Astrocyte of the spinal cord (primary cell): ENCODE measurements at places on chromosomes 12 and 14.

DNA sequence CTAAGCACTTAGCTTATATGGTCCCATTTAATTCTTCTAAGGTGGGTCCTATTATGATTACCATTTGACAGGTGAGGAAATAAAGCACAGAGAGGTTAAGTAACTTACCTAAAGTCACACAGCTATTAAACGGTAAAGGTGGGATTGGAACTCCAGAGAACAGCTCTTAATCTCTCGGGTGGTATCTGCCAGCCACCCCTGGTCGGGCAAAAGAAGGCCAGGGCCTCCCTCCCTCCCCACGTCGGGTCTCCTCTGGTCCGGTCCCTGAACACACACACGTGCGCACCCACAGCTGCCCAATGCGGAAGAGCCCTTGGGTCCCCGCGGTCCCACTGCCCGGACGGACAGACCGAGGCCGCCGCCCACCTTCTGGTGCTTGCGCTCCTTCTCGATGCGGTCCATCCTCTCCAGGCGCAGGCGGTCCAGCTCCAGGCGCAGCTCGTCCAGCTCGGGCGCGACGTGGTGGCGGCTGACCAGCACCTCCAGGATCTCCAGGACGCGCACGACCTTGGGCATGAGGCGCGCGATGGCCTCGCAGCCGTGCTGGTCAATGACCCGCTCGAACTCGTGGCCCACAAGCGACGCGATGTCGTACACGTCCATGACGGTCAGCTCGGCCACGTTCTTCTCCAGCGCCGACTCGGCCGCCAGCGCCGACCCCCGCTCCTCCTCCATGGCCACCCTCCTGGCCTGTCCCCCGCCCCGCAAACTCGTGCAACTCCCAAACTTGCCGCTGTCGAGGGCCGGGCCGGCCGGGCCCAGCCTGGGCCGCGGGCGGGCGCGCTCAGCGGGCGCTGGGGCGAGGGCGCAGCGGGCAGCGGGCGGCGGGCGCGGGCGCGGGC is 490 bp downstream of the RILPL1 start:
- peak; percentile 35 for DNase-seq

GRCh38 chr14:59507063-59507751 is 22.9 kb downstream of the JKAMP start:
- peak; percentile 56 for DNase-seq

GRCh38 chr12:20006871-20007730 is 361.2 kb upstream of the PDE3A start:
- no peak for DNase-seq

- peak; percentile 68 for DNase-seq
Observed at GRCh38 chr14:75440733-75441477, 13.1 kb downstream of the JDP2 start.

DNA sequence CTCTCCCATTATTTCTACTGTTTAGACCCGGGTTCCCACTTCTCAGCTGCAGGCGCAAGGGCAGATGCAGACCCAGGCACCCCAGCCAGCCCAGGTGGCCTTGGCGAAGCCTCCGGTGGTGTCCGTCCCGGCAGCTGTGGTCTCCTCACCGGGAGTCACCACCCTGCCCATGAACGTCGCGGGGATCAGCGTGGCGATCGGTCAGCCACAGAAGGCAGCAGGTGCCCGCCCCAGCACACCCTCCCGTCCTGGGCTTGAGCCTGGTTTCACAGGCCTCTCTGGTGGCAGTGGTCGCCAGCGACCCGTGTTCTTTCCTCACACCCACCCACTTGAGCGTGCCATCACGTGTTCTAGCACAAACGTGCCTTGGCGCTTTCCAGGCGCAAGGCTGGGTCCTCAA is 77.4 kb downstream of the DDX51 start:
- DNase-seq, result no peak

- no peak for DNase-seq
Observed at GRCh38 chr12:41514907-41515306, 326.8 kb downstream of the PDZRN4 start.

- DNase-seq, result no peak
Observed at GRCh38 chr12:126076515-126076914, 1011.3 kb downstream of the AACS start.
